ENCODE measurements at places on chromosomes 1 and 21.

- DNase-seq = no peak
These were observed 9.3 kb downstream of the KCNA10 start for GRCh38 chr1:110509655-110510054.

- no peak for DNase-seq
These were observed 1.7 kb downstream of the TMEM125 start for GRCh38 chr1:43271186-43272118.

GRCh38 chr1:116826818-116827606 is 72.8 kb downstream of the CD2 start:
- no peak for DNase-seq

GRCh38 chr21:31520561-31521098 is 138.9 kb upstream of the SOD1 start:
- DNase-seq = no peak

DNA sequence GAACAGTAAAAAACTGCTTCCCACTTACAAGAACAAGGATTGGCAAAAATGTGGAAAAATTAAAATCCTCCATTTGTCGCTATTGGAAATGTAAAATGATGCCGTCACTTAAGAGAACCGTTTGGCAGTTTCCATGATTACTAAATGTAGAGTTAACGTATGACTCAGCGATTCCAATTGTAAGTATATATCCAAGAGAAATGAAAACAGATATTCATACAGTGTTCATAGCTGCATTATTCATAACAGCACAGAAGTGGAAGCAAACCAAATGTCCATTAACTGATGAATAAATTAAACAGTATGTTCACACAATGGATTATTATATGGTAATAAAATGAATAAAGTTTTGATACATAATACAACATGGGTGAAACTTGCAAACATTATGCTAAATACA is 971.0 kb downstream of the AMY1C start:
- DNase-seq = no peak

DNA sequence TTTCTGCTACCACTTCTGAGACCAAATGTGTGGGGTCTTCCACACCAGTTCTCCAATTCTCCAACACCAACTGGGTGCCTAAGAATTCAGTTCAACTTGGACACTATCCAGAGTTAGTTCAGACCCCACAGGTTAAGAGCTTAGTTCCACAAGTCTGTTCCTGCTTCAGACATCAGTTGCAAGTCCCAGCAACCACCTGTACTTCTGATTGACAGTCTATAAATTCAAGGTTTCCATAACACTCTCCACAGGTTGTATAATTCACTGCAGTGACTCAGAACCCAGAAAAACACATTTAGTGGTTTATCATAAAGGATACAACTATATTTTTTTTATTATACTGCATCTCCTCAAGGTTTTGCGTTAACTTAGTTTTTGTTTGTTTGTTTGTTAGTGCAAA is 18.7 kb downstream of the AK5 start:
- no peak for DNase-seq

GRCh38 chr1:170668209-170669106 is 4.5 kb downstream of the PRRX1 start:
- DNase-seq = peak; percentile 59

DNA sequence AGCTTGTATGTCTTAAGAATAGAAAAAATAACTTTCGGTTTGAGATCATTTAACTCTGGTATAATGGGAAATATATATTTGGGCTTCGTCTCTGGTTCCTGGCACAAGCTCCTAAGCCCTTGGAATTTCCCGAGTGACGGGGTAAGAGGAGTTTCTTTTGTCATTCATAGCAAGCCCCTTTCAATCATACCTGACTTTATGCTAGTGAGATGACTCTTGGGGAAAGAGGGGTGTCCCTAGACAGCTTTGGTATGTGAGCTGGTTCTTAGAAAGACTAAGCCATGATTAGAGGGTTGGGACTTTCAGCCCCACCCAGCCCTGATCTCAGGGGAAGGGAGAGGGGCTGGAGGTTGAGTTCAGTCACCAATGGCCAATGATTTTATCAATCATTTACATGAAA is 13.9 kb upstream of the MTARC1 start:
- no peak for DNase-seq

GRCh38 chr1:164191191-164191590 is 367.8 kb upstream of the PBX1 start:
- no peak for DNase-seq

DNA sequence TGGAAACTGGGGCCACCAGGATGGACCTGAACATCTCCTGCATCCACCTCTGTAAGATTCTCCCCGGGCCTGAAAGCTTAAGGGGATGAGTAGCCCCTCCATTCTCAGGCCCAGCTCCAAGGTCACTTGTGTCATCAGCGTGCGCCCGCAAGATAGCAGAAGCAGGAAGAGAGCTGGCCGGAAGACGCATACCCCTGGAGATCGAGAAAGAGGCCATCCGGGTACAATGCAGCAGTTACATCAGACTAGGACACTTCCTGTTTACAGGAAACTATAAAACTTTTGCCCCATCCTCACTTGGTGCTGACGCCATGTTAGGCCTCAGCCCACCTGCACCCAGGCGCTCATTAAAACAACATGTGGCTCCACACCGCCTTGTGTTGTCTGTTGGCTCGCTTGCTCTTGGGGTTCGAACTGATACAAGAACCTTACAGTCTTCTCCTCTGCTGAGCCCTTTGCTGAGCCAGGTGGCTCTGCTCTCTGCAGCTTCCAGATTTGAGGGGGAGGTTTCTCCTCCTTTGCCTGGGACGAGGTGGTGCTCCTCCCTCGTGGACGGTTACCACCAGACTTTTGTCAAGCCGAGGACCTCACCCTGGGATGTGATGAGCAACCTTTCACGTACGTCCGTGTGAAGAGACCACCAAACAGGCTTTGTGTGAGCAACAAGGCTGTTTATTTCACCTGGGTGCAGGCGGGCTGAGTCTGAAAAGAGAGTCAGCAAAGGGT is 277.5 kb upstream of the C1orf174 start:
- DNase-seq = no peak

DNA sequence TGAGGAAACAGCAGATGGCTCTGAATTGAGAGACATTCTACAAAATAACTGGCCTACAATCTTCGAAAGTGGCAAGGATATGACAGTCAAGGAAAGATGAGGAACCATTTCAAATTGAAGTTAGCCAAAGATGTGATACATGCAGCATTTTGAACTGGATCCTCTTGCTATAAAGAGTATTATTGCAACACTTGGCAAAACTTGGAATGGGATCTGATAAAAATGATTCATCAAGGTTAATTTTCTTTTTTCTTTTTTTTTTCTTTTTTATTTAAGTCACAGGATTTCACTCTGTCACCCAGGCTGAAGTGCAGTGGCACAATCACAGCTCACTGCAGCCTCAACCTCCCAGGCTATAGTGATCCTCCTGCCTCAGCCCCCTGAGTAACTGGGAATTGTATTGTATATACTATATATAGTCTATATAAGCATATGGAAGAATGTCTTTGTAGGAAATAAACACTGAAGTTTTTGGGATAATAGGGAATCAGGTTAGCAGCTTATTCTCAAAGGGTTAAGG is 49.8 kb upstream of the GJA8 start:
- DNase-seq = peak; percentile 6

DNA sequence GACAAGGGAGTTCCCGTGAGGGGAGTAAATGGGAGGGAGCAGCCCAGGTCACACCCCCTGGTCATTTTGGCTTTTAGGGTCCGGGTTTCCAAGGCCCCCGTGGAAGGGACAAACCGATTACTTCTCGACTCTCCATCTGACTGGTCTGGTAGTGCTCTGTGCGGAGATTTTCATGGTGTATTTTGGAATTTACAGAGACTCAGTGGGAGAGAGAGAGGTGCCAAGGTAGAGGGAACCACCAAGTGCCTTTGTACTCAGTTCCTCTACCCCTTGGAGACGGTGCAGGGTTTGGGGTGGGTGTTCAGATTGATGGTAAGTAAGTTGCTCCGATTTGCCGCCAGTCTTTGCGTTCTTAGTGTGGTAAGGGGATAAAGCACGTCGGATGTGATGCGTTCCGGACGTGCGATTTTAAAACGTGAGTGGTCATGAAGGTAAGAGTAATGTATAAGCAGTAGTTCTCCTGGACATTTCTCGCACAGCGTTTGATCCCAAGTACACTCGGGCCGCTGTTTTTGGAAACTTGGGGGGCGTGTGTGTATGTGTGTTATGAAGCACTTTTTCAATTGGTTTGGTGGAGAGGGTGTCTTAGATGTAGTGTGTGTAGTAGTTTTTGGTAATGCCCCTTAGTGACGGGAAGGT is 682 bp downstream of the SUCO start:
- DNase-seq = peak; percentile 15

DNA sequence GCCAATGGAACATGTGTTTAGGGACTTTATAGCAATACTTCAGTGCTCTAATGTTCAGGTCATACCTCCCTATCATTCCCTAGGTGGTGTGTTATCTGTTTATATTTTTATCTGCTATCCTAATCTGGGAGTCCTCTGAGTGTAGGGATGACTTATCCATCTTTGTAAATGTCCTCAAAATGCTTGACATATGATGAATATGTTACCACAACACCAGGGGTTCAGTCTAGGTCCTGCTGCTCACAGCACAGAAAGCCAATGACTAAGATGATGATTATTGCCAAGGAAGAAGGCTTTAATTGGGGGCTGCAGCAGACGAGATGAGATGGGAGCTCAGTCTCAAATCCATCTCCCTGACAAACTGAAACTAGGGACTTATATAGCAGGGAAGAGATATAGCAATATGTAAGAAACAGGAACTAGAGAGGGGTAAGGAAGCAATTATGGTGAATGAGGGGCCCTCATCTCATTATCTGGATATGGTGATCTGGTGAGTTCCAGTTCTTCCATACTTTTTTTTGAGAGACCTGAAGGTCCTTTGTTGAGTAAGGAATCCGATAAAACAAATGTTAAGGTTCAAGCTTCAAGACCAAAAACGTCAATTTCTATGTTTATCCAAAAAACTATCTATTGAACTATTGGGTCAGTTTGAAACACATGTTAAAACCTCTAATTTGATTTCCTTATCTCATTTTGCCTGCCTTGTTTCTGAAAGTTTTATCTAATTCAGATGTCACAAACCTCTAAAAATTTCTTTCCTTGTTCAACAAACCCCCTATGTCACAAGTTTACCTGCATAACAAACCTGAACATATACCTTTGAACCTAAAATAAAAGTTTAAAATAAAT is 256.7 kb upstream of the CACYBP start:
- no peak for DNase-seq

DNA sequence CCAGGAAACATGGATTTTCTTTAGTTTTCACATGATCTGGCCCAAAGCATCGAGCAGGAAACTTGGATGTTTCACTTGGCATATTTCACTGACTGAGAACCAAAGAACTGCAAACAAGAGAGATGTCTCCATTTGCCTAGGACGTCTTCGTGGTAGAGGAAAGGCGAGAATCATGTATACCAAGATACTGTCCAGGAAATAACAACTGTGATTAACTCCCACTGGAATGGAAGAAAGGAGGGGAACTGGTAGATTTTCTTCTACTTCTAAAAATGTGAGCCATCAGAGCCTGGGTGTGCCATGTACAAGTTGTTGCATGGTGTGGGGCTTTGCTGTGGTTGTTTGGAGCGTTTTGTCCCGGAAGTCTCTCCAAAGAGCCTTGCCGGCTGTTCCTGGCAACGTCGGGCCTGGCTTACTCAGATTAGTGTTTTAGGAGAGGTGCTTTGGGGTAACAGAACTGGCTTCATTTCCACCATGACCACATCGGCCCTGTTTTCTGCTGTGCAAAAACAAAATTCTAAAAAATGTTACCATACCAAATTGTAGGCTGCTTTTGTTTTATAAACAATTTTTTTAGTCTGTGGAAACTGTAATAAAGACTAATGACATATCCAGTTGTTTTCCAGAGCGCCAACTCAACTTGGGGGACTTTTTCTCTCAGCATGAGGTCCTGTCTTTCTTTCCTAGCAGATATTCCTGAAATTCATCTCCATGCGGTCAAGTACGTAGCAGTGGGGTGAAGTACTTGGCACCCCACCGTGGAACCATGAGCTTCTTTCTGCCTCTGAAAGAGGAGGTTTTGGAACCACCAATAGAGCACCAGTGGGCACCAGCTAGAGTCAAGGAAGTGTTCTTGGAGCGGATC is 118.3 kb downstream of the TM2D1 start:
- peak; percentile 66 for DNase-seq

DNA sequence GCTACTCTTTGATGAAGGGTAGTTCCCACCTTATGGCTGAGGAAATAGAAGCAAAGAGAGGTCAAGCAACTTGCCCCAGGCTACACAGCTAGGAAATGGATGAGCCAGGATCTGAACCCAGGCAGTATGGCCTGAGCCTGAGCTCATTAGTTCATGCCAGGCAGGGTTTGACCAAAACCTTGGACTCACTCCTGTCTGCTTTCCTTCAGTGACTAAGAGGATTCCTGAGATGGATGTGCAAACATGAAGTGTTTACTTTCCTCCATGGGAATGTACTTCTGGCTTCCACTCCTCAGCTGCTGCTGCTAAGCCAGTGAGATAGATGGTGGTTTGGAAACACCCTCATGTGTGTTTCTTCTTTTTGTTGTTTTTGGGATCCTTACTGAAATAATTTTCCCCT is 35.1 kb upstream of the ERRFI1 start:
- DNase-seq = peak; percentile 98

GRCh38 chr1:212042436-212042835 is 6.9 kb downstream of the DTL start:
- DNase-seq = peak; percentile 22

GRCh38 chr1:165883056-165883455 is 55.6 kb downstream of the UCK2 start:
- DNase-seq = peak; percentile 32

- no peak for DNase-seq
These were observed 34.4 kb upstream of the PSMB2 start for GRCh38 chr1:35675773-35676172.

DNA sequence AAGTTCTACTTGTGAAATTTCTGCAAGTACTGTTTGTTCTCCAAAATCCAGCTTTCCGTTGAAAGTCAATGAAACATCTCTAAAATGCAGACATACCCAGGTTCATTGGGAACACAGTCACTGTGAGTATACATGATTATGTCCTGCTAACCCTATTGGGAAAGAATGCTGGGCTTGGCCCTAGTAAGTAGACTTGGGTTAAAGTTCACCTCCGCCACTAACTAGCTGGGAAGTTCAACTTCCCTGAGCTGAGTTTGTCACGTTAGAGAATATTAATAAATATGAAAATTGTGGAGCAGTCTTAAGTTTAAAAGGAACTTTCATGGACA is 10.5 kb upstream of the PGD start:
- no peak for DNase-seq

DNA sequence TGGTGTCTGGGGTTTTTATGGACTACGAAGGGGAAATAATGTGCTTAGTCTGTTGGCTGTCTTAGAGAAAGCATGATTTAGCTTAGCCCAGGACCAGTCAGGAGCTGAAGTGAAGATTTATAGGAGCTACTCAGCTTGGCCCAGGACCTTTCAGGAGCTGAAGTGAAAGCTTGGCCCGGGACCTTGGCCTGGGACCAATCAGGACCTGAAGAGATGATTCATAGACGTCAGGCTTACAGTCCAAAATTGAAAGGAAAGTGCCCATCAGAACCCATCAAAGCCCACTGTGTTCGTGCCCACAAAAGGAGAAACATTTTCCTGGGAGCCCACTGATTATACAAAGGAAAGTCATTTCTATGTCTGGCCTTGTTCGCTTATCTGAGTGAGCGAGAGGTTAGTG is 35.6 kb downstream of the MSTO1 start:
- peak; percentile 12 for DNase-seq
